Right lung (tissue), 10 donors: ENCODE measurements at places on chromosomes 5 and 9. TPM values are rescaled to one million over a fixed set of nuclear protein-coding genes. Genes with fewer than 3 reads are reported as not detected.

NMUR2 gene
- 0.26 TPM for polyA plus RNA-seq

DNA sequence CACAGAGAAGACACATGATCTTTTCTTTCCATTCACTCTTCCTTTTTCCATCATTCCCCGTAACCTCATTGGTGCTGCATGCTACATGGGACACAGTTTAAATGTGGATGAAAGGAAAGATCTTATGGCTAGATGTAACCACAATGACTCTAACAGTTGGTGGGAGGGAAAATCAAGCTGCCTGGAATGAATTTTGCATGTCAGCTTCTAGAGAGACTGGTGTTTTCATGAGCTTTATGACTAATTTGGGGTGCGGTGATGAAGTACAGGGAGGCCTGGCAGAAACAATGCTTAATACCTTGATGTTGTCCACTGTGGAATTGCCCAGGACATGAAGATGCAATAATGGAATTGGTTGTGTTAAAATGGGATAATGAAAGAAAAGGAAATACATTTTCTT lies 55.9 kb upstream of the MYO10 start:
- no peak for DNase-seq

- no peak for DNase-seq
Measured at GRCh38 chr5:31251032-31251431, 57.5 kb downstream of the CDH6 start.

RNF208 gene
- 10.8 TPM for polyA plus RNA-seq

DNA sequence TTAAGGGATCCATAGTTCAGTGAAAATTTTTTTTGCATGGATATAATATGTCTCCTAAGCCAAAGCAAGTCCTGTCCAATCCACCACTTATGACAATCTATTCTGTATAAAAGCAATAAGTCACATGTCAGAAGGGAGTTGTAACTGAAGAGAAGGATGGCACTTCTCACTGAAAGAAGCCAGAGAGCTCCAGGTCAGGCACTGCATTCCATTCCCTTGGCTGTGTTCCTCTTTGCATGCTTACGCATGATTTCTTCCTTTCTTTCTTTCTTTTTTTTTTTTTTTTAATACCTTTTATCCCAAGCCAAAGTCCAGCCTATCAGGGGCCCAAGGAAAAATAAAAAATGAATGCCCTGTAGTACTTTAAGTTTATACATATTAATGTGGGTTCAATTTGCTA lies 39.8 kb downstream of the MAMDC2 start:
- no peak for DNase-seq

DNA sequence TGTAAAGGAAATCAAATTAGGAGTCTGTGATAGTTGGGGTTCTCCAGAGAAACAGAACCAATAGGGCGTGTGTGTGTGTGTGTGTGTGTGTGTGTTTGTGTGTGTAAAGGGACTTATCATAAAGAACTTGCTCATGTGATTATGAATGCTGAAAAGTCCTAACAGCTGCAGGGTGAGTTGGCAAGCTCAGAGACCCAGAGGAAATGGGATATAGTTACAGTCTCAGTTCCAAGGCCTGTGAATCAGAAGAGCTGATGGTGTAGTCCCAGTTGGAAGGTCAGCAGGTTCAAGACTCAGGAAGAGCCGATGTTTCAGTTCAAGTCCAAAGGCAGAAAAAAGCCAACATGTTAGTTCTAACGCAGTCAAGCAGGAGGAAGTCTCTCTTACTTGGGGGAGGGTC lies 214.2 kb downstream of the ELAVL2 start:
- no peak for DNase-seq

GRCh38 chr5:96219580-96220281 lies 213.3 kb downstream of the PCSK1 start:
- no peak for DNase-seq

- DNase-seq = no peak
Measured at GRCh38 chr5:34474573-34475021, 181.5 kb upstream of the RAI14 start.

SAXO1 gene
- 0.31 TPM for polyA plus RNA-seq

- no peak for DNase-seq
Measured at GRCh38 chr5:59560553-59560952, 333.0 kb downstream of the PDE4D start.

DNA sequence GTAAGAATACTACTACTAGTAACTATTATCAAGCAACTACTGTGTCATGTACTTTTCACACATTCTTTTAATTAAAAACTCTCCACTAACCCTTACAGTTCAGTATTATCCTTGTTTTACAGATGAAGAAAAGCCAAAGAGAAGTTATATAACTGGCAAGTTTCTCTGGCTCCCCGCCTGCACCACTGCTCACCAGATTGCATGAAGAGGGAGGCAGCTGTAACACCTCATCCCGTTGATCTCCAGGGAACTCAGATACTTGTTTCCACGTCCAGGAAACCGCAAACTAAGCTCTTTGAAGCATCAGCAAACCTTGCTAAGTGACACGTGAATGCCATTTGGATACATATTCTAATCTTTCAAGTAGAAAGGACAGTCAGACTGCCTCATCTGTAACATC lies 70.3 kb downstream of the RIGI start:
- no peak for DNase-seq

DNA sequence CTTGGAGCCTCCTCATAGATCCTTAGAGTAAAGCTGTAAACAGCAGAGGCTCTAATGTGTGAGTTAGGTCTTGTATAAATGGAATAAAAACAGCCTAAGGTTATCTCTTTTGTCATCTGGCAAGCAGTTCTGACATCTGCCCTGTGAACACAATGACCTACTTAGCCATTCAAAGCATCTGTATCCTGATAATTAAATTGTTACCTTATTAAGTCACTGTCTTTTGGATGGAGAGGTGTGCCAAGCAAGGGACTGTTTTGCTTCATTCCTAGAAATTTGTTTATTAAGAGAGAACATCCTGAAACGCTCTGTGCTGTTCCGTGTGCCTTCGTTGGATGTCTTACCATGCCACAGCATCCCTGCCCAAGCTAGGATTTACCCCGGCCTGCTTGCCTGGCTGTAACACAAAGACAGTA lies 1.5 kb downstream of the LSM11 start:
- DNase-seq = no peak

BARHL1 gene
- not detected for polyA plus RNA-seq

AGXT2 gene
- polyA plus RNA-seq = 0.33 TPM

GRCh38 chr5:72645064-72645846 lies 138.0 kb upstream of the ZNF366 start:
- DNase-seq = no peak
